ENCODE measurements at places on chromosomes 16 and 17. TPM values are rescaled to one million over a fixed set of nuclear protein-coding genes. Genes with fewer than 3 reads are reported as not detected.

Gene AGRP
- total RNA-seq: not detected

DNA sequence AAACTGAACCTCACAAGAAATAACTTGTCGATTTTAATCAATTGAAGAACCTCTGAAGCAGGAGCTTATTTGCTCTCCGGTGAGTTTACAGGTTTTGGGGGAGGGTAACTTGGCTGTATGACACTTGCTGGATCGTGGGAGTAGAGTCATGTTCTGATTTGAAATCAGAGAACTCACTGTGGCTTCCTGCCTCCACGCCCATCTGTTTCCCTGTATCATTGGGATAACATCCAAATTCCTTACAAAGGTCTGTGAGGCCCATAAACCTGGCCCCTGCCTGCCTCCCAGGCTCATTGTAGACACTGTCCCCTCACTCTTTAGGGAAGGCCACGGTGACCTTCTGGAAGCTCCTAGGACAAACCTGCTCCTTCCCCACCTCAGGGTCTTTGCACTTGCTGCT lies 48.3 kb downstream of the C17orf67 start:
- DNase-seq: no peak
- H3K4me3 ChIP-seq: no peak overlapping the region
- peak overlapping the region; percentile 20 for H3K27ac ChIP-seq
- peaks cover 34% of the 10 kb centered on the region for H3K4me1 ChIP-seq
- peaks cover 2% of the 10 kb centered on the region for H3K27me3 ChIP-seq

DNA sequence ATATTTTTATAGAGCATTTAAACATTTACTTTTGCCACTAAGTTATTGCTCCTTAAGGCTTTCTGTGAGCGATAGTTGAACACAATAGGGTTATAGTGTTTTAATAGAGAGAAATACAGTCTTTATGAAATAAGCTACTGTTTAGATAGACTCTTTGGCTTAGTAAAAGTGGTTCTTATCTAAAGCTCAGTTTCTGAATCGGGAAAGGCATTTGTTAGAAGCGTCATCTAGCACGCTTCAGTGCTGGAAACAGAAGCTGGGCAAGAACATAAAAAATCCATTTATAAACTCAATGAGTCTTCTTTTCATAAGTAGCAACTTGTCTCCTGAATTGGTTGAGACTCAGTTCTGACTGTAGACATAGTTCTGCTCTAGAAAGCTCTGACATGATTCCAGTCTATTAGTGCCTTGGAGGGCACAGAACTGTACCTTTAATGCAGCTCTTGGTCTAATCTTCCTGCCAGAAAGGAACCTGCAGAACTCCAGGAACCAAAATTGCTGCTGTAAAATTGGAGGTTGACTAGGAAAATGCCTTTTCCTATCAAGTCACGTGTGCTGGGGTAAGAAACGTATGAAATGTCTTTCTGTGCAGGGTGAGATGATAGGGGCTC lies 55.4 kb upstream of the DNAJA2 start:
- peaks cover 2% of the 10 kb centered on the region for H3K27me3 ChIP-seq
- H3K27ac ChIP-seq: no peak overlapping the region

GRCh38 chr16:67685388-67686112 lies 18.9 kb downstream of the C16orf86 start:
- H3K27ac ChIP-seq: no peak overlapping the region
- H3K27me3 ChIP-seq: no peaks in the 10 kb centered on the region
- H3K4me1 ChIP-seq: peaks cover 5% of the 10 kb centered on the region
- DNase-seq: no peak
- H3K36me3 ChIP-seq: peaks cover 12% of the 10 kb centered on the region

Data from activated T-helper 1 cell treated with anti-CD3 and anti-CD28 coated beads, Interleukin-12 subunit alpha, Interleukin-12 subunit beta, Interleukin-2, Interleukin-4 antibody, amounts not matched to agents 30 ng/mL and 10 ng/mL and 1 ng/mL, durations not matched to agents 14 hours and 24 hours and 36 hours (primary cell).